ENCODE measurements at places on chromosomes 4 and X. TPM values are rescaled to one million over a fixed set of nuclear protein-coding genes. Genes with fewer than 3 reads are reported as not detected.

Gene DGAT2L6
- not detected for total RNA-seq

Gene CORIN
- 0.33 TPM for total RNA-seq

Gene ZNF630
- total RNA-seq: 2.0 TPM

Gene CT45A3
- not detected for total RNA-seq
